Activated T-helper 9 cell treated with anti-CD3 and anti-CD28 coated beads, Interleukin-2, amount 50 U/mL, for 16 hours (primary cell): ENCODE measurements at places on chromosomes 7 and 10.

- no peak for DNase-seq
These were observed 992 bp upstream of the MGMT start for GRCh38 chr10:129465796-129466702.

GRCh38 chr7:27774717-27775328 lies 34.9 kb downstream of the TAX1BP1 start:
- no peak for DNase-seq

- no peak for DNase-seq
These were observed 123.0 kb upstream of the SP4 start for GRCh38 chr7:21304808-21305375.

GRCh38 chr7:127769696-127770400 lies 117.9 kb downstream of the SND1 start:
- DNase-seq = no peak

DNA sequence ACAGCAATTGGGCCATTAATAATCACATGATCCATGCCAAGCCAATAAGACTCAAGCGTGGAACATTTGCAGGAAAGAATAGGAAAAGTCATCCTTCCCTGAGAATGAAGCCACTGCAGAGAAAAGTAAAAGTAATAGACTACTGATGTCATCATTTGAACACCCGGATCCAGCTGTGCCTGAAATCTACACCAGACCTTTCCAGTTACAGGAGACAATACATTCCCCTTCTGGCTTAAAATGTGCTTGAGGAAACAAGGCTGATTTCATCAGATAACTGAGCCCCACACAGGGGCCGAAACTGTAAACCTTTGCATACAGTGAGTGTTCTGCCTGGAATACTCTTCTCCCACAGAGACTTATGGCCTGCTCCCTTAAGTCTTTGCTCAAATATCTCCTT lies 232.8 kb downstream of the KCNMA1 start:
- DNase-seq = no peak

GRCh38 chr7:26006426-26006825 lies 145.6 kb upstream of the NFE2L3 start:
- no peak for DNase-seq
